ENCODE measurements at places on chromosomes 12 and 14.

GRCh38 chr12:98127336-98127679, 388.1 kb upstream of the TMPO start:
- no peak for DNase-seq

DNA sequence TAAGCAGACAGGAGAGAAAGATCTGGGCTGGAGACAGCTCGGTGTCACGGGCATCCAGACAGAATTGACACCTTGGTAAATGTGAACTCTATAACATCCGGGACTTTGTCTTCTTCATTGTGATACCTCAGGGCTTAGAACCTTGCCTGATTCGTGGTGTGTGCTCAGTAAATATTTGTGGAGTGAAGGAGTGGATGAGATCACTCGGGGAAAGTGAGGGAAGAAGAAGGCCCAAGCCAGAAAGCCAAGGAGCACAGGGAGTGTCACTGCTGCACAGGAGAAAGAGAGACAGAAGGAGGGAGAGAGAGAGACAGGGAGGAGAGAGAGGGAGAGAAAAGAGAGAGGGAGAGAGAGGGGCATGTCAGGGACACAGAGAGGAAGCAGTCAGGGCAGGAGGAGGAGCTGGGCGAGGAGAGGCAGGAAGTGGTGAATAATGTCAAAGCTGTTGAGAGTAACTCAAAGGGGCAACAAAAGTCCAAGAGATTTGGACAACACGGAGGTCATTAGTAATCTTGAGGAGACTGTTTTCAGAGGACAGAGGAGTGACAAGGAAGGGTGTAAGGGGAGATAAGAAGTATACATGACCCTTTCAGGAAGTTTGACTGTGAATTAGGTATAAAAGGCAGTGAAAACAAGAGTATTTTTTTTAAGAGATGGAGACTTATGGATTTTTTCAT, 141.6 kb upstream of the MAX start:
- DNase-seq = no peak

GRCh38 chr14:101561145-101561896, at the start of gene DIO3:
Gene DIO3, plus strand, starts transcription at chr14:101561495.
- no peak for DNase-seq

DNA sequence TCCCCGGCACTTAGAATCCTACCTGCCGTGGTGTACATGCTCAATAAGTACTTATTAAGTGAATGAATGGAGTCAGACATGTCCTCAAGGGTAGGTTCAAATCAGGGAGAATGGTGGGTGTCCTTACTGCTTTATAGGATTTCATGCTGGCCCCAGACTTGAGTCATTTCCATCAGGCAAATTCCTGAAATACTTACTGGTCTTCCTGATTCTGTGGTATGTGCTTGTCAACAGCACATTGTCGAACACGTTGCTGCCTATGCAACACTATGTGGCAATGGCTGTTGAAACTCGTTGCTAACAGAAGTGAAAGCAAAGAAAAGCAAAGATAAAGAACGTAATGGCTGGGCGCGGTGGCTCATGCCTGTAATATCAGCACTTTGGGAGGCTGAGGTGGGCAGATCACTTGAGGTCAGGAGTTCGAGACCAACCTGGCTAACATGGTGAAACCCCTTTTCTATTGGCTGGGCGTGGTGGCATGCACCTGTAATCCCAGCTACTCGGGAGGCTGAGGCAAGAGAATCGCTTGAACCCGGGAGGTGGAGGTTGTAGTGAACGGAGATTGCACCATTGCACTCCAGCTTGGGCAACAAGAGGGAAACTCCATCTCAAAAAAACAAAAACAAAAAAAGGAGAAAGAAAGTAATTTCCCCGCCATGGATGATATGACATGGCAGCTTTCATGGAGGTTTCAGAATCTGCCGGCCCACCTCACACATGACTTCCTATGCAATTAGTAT, 214.9 kb downstream of the ZFP36L1 start:
- no peak for DNase-seq

DNA sequence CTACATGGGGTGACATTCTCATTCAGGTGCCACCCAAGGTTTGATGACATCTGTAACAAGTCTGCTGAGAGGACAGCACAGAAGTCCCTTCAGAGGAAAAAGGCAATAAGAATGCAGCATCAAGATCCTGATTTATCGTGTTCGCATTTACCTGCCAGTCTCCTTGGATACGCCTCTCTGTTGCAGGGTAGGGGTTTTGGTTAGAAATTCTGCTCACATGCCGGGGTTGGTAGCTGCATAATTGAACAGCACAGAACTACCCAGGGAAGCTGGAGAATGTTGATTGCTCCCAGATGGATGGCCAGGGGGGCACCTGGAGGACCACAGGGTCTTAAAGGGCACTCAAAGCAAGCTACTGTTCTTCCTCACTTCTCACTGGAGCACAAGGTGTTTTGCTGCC, 31.1 kb upstream of the CHST11 start:
- no peak for DNase-seq

GRCh38 chr12:37666069-37666781, 650.3 kb upstream of the ALG10B start:
- DNase-seq = no peak

DNA sequence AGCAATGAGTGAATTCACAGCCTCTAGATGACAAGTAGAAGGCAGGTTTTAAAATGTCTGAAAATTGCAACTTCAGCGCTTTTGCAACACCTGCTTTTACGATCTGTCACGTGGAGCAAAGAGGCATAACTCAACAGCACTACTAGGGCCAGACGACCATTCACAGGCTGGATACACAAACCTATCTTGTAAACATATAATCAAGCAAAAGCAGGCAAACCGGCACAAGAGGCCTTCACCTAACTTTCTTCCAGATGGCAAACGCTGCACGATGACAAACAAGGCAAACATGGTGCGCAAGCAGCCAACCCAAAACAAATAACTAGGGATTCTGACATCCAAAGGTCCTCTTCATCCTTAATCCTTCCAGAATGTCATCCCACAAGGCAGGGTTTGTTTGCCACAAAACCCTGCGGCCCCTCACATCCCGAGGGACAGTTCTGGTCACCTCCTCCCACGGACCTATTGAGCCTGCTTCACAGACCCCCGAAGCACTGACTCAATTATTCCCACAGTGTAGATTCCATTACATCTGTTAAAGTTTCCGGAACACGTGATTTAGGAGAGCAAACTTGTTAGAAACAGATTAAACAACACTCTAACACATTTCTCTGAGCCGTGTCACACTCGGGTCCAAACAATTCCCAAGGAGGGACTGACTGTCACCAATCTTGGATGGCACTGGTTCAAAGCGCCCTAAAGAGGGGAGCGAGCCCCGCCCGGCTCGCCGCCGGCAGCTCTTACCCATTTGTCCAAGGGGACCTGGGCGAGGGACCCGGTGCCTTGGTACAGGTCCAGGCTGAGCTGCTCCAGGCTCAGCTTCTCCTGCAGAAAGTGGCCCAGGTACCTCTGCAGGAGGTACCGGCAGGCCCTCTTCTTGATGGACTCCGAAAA, 823 bp downstream of the ATG2B start:
- DNase-seq = peak; percentile 60

GRCh38 chr12:123160801-123161487, 10.1 kb upstream of the PITPNM2 start:
- no peak for DNase-seq

DNA sequence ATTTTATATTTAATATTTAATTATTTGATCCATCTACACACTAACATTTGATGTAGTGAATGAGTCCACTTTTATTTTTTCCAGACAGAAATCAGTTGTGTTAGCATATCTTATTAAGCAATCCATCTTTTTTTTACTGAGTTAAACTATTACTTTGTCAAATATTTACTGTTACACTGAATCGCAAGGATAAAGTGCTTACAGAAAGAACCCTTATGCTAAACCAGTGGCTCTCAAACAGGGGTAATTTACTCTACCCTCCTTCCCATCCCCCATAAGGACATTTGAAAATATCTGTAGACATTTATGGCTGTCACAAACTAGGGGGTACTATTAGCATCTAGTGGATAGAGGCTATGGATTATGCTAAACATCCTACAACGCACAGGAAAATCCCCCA, 508.2 kb downstream of the C12orf50 start:
- no peak for DNase-seq

GRCh38 chr12:30200864-30201263, 417.1 kb upstream of the TMTC1 start:
- DNase-seq = no peak

DNA sequence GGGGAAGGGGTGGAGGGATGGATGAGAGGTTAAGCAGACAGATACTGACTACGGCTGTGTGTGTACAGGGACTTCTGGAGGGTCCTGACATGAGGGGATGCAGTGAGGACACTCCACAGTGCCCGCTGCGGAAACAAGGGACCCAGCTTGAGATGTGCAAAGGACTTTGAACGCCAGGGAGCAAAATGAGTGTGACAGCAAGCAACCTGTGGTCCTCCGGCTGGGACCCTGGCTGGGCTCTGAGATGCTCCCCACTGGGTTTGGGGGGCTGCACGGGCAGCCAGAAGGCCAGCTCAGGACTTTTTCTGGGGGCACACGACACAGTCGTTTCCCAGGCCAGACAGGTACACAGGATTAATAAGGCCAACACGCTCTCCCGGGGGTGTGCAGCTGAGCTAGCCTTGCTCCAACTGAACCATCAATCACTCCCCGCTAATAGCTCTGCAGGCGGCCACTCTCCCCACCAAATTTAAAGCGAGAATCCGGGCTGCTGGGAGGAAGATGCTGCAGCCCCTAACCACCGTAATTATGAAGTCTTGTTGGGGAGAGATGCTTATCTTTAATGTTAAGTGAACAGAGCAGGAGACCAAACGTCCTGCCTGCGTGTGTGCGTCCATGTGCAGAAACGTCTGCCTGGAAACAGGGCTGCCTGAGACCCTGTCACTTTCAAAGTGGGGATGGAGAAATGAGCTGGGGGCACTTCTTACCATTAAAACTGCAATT, 51.6 kb upstream of the DLK1 start:
- DNase-seq = no peak

GRCh38 chr12:25845415-25845814, 113.1 kb upstream of the RASSF8 start:
- no peak for DNase-seq

- peak; percentile 21 for DNase-seq
These were observed 78.7 kb downstream of the HECTD1 start for GRCh38 chr14:31128601-31129526.

- no peak for DNase-seq
These were observed 149.4 kb downstream of the ADGRD1 start for GRCh38 chr12:131102991-131103668.

DNA sequence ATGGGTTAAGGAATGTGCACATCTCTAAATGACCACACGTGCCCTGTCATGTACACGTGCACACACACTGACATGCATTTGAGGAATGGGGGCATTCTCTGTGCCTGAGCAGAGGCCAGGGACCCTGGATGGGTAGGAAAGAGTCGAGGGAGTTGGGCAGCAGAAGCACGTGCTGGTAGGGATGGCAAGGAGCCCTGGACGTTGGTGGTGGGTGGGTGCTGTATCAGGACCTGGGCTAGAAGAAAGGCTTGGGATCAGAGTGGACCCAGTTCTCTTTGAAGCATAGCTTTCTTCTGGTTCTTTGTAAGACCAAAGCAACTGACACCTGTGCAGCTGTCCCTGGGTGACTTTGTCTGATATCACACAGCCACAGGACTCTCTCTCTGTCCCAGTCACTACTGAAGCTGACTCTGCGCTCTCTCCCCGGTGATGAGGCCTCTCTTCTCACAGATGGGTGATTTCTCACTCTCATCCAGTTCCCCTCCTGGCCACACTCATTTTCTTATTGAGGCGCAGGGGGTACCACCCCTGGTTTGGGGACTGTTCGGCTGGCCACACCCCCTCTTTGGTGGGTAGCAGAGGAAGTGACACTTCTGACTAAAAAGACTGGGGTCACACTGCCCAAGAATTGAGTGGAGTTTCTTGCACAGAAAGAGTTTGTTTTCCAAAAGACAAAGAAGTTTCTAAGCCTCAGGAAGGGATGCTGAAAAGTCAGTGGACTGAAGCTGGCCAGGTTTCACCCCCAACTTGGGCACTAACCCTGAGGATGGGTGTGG, 171.7 kb upstream of the RTL1 start:
- no peak for DNase-seq

GRCh38 chr12:52604859-52605258, 3.6 kb upstream of the KRT72 start:
- no peak for DNase-seq

DNA sequence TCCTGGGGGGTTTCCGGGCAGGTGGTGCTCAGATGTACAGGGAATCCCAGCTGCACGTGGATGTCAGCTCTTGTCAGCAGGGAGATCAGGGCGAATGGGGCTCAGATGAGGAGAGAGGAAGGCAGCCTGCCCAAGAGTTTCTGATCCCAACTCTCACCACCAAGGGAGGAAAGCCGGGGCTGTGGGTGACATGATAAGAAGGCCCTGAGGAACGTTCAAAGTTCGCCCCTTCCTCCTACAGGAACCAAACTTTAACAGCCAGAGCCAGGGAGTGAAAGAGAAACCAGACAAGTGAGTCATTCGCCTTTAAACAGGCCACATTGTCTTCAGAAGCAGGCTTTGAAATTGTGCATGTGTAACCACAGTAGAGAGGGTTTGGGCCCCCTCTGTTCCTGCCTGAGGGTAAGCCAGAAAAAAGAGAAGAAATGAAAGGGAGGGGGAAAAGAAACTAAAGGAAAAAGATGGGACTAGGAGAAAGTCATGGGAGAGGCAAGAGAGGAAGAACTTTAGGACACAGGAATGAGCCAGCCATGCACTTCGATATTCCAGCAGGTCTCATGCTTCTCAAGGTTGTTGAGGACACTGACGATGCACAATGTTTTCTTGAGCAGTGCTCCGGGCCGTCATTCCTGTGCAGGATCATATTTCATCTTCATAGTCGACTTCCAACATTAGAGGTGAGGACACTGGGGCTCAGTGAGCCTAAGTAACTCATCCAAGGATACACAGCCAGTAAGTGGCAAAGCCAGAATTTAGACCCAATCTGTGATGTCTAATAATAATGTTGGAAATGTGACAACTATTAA, 691.4 kb upstream of the TBX3 start:
- peak; percentile 61 for DNase-seq

GRCh38 chr14:79613625-79614024, 597.7 kb downstream of the DIO2 start:
- no peak for DNase-seq

- DNase-seq = no peak
These were observed 5.9 kb upstream of the CCDC91 start for GRCh38 chr12:28184375-28184774.

All from GM10248 (cell line).